ENCODE measurements at places on chromosomes 3 and 15.

DNA sequence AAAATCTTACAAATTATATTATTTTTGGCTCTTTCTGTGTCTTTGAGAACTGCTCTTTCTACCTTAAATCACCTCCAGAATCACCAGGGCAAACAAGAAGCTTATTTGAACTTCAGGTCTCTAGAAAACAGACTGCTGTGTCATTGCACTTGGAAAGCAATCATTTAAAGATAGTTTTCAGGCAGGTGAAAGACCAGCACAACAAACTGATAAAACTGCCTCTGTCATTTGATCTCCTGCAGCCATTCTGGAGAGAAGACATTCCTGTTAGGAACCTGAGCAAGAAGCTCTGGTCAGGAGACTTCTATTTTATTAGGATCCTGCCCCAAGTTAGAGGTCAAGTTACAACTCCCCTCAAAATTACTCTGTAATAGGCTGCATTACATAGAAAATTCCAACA is 50.7 kb upstream of the AP4E1 start:
- no peak for DNase-seq

GRCh38 chr15:87557881-87558280 is 698.7 kb downstream of the NTRK3 start:
- no peak for DNase-seq

DNA sequence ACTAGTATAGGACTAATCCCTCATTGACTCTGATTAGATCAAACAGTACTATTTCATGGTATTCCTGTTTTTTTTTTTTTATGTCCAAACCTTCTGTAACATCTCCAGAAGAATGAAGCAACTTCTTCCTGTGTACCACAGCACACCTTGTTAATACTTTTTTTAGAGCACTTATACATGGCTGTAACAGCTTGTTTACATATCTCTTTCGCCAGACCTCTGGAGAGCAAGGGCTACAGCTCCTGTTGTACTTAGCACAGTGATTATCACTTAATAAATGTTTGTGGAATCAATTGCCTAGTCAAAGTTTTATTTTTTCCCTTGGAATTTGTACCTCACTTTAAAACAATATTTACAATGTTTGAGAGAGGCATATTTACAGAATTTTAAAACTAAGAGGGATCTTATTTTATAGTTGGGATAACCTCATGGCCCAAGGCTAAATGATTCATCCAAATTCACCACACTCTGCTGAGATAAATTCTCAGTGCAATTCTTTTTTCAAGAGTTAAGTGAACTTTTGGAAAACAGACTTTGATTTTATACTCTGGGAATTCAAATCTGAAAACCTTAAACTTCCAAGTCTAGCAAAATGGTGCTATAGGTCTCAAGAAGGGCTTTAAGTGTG is 9.2 kb upstream of the GATM start:
- DNase-seq: no peak

- peak; percentile 3 for DNase-seq
Observed at GRCh38 chr3:171753665-171754408, 56.4 kb downstream of the PLD1 start.

DNA sequence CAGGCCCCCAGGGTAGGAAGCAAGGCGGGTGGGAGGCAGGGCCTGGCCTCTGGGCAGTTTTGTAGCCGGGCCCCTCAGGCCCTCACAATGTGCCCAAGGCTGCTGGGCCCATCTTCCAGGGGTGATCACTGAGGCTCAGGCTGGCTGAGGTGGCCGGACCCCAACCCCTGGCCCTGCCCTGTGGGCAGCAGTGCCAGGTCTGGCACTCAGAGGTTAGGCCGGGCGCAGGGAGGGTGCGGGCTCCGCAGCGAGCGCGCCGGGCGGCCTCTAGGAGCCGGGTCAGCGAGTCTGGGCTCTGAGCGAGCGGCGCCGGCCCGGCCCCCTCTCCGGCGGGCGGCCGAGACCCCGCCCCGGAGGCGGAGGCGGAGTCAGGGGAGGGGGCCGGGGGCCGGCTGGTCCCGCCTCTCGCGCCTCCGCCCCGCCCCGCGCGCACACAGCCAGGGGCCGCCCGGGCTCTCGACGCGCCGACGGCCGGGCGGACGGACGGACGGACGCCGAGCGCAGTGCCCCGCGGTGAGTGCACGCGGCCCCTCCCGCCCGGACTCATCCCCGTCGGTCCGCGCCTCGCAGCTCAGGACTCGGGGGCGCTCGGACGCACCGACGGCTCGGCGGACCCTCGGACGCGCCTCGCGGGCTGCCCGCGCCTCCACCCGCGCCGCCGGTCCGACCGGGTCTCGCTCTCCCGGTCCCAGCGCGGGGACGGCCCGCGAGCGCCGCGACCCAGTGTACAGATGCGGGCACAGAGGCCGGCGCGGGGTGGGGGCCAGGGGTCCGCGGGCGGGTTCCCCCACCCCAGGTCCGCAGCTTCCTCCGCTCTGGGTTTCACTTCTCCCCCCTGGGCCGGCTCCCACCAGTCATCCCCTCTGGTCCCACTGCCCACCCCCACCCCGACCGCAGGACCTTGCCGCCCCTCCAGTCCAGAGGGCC is at the start of gene FBLN2:
TSS of gene FBLN2 (plus strand) at position 430 of the 927 bp plus-strand sequence. CDS start 21,231 bp downstream, outside the sequence.
- DNase-seq: no peak

- DNase-seq: no peak
Observed at GRCh38 chr15:52463638-52464037, 65.0 kb downstream of the MYO5A start.

GRCh38 chr15:90001062-90001682 is at the start of gene ZNF710:
Gene ZNF710 (plus strand): TSS chr15:90001324. CDS start chr15:90067138, 65,814 bp downstream.
- peak; percentile 47 for DNase-seq

DNA sequence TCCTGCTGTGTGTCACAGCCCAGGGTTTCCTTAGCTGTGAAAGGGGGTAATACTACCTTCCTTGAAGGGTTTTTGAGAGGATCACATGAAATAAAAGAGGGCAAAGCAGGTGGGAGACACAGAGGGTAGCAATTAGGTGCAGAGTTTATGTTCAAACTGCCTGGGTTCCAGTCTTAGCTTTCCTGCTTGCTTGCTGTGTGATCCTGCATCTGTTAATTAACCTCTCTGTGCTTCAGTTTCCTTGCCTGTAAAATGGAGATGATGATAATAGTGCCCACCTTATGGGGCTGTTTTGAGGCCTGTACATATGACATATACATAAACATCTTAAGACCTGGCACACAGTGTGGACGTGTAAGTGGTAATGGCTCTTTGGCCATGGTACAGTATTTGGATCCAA is 35.0 kb downstream of the SPSB4 start:
- DNase-seq: no peak
